AML-193 (cell line): ENCODE measurements at places on chromosomes 13 and 19.

GRCh38 chr19:44850641-44851109 is 4.6 kb downstream of the NECTIN2 start:
- no peak for DNase-seq

- no peak for DNase-seq
Measured at GRCh38 chr19:18666317-18666716, 17.2 kb upstream of the CRTC1 start.

DNA sequence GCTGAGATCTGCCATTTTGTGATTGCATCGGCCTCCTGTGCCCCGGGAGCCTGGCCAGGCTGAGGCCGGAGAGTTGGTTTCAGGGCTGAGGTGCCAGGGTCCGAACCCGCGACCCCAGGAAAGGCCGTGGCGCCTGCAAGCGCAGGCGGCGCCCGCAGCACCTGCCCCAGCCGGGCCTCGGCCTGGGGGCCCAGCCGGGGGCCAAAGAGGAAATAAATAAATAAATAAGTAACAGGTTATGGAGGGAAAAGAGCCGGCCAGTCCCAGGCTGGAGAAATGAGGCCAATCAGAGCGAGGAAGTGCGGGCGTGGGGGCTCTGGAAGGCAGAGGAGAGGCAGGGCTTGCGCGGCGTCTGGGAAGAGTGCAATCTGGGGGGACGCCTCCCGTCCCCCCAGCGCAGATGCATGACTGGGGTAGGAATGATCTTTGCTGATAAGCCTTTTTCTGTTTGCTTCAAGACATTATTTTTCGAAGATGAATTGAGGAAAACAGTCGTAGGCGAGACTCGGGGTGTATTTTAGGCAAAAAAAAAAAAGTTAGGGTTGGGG is 145.6 kb upstream of the ZNF536 start:
- no peak for DNase-seq

DNA sequence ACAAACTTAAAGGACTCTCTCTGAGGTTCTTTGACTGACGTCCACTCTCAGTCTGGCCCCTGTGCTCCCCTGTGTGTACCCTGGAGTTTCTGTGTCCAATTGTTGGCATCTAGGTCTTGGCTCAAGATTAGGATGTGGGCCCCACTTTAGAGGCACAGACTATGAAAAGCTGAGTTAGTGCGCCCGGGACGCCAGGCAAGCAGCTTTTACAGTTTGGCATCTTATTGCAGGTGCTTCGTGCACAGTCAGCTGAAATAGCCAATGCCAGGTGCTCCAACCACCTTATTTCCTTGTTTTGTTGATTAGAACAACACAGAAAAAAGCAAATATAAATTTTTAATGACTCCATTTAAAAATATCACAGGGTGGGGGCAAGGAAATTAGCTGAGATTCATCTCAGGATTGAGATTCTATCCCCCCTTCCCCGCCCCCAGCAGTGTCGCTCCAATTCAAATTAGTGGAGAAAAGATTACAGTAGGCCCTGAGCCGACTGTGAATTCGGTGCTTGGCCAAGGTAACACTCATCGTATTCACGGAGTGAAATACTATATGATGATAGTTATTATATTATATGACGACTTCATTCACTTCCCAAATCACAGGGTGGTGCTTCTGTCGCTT is 4.3 kb downstream of the SOX1 start:
- DNase-seq, result no peak

DNA sequence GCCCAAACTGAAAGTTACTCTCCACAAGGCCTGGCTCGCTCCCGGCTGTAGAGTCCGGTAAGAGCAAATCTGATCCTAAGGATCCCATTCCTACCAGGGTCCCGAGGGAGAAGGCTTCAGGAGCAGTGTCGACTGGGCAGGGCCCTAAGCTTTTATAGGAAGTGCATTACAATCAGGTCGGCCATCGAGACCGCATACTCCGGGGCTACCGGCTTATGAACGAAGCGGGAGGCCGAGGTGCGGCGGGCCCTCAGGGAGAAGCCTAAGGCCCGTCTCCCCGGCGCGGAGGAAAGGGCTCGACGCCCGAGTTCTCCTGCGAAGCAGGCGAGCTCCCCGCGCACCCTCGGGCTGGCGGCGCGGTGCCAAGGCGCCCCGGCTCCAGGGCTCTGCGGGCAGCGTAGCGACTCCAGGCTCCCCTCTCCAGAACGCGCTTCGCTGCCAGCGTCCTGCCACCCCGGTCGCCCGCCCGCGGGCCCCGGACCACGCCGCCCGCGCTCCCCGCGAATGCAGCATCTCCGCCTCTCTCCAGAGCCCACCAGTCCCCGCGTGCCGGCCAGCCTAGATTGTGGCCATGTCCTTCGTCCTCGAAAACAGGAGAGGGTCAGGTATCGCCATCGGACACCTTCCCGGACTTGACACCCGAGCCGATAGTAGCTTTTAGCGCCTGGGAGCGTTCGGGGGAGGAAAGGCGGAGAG is 1.4 kb downstream of the EFNB2 start:
- no peak for DNase-seq

GRCh38 chr19:38809592-38810252 is 3.0 kb downstream of the LGALS4 start:
- DNase-seq, result no peak

- DNase-seq, result no peak
Measured at GRCh38 chr13:99296398-99296797, 10.8 kb downstream of the GPR183 start.

GRCh38 chr13:111281751-111282311 is 38.6 kb upstream of the TEX29 start:
- DNase-seq, result no peak

DNA sequence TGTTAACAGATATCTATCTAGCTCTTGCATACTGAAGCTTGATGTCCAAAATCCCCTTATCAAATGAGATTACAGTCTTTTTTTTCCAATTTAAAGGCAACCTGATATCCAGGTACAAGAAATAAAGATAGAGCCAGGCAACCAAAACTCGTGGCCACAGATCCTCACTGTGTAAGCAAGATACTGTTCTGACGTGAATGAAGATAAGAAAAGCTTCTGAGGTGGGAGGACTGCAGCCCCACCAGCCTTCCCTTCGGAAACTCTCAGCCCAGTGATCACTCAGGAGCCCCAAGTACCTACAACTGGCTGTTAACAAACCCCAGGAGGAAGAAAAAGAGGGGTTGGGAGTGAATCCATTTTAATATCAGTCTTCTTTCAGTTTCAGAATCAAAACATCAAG is 191.6 kb downstream of the EFNB2 start:
- no peak for DNase-seq

- DNase-seq, result no peak
Measured at GRCh38 chr13:98325724-98326123, 148.7 kb upstream of the RNF113B start.

GRCh38 chr19:8487137-8487851 is 15.1 kb downstream of the PRAM1 start:
- DNase-seq, result peak; percentile 98

DNA sequence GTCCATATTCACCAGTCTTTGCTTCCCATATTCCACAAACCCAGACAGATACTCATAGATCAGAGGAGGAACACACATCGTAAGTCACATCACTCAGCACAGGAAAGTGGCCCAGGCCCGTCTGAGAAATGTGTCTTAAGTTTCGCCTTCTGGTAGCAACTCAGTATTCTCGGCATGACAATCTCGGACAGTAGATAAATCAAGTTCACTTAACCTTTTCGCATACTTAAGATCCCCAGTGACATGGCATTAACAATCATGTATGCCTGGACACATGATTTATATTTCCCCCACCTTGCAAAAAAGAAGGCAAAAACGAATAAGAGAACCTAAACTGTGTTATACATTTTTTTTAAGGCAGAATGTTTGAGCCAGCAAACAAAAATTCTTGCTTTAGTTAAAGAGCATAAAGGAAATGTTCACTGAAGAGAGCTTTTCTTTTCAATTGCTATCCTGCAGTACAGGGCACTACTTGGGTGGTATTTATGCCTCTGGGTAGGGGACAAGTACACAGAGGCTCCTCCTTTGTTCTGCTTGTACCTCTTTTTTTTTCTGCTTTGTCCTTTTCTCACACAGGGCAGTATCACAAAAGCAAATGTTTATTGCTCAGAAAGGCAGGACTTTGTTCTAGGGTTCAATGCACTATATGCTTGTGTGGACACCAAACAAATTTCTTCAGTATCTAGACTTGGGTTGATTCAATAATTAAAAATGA is 360.6 kb downstream of the TDRD3 start:
- DNase-seq, result no peak

DNA sequence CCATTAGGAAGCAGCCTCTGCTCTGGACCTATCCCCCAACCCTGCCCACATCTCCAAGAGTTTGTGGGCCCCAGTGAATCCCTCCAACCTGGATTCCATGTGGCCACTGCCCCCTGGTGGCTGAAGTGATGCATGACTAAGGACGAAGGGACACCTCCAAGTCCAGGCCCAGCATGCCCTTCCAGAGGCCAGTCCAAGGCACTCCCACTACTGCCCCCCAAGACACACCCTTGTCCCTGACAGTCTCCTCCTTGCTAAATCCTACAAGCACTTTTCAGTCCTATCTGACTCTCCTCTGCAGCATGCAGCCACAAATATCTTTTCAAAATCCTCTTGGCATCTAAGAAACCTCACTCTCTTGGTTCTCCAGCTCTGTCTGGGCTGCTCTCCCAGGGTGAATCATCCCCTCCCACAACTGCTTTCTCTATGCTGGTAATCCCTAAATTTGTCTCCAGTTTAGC is 33.0 kb downstream of the DEDD2 start:
- DNase-seq, result peak; percentile 57

GRCh38 chr13:102295316-102296048 is 106.4 kb downstream of the FGF14 start:
- no peak for DNase-seq
